AG08395 (cell line): ENCODE measurements at places on chromosomes 1 and 21.

DNA sequence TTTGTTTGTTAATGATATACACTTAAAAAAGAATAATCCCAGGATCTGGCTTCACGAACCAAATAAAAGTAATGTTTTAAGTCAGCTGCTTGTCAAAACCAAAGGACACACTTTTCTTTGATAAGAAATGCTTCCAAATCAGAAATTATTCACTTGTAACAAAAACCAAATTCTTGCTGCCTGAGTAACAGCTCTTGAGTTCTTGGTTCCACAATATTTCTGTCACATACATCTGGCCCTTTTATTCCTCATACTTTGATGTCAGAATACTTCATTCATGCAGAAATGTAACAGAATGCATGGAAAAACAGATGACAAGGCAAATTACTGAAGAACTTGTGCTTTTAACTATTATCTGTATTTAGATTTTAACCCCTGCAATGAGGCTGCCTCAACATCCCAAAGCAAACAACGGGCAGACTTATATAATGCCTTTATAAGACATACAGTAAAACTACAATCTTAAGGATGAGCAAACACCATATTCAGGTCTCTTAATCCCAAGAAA lies 1.5 kb downstream of the VAMP4 start:
- no peak for DNase-seq

DNA sequence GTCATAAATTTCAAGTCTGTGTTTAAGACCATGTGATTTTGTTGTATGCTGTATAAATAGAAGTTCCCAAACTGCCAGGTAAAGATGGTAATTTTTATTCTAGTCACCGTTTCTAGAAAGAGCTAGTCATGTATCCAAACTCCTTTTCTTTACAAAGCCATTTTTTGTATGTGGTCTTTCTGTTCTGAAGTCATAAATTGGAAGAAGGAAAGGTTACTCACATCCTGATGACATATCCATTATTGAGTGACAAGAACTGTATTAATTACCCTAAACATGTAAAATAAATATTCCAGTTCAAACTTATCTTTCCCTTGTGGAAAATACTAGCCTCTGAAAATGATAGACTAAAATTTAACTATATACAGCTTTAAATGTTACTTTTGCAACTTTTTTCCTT lies 104.7 kb downstream of the POFUT2 start:
- DNase-seq = no peak

GRCh38 chr1:33161061-33161681 lies 20.7 kb downstream of the TRIM62 start:
- DNase-seq = no peak

DNA sequence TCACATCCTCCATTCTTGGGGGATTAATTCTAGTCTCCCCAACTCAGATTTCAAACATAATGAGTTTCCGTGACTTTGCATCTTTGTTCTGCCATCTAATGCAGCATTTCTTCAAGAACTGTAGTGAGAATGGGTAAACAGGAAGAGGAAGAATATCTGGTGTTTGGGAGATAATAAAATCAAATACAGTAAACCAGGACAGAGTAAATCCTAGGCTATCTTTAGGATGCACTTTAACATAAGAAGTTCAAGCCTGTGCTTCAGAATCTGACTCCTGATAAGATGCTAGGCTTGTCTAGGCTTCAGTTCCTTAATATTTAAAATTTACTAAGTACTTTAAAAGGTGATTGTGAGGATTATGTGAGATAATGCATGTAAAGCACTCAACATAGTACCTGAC lies 27.9 kb downstream of the PATJ start:
- no peak for DNase-seq

DNA sequence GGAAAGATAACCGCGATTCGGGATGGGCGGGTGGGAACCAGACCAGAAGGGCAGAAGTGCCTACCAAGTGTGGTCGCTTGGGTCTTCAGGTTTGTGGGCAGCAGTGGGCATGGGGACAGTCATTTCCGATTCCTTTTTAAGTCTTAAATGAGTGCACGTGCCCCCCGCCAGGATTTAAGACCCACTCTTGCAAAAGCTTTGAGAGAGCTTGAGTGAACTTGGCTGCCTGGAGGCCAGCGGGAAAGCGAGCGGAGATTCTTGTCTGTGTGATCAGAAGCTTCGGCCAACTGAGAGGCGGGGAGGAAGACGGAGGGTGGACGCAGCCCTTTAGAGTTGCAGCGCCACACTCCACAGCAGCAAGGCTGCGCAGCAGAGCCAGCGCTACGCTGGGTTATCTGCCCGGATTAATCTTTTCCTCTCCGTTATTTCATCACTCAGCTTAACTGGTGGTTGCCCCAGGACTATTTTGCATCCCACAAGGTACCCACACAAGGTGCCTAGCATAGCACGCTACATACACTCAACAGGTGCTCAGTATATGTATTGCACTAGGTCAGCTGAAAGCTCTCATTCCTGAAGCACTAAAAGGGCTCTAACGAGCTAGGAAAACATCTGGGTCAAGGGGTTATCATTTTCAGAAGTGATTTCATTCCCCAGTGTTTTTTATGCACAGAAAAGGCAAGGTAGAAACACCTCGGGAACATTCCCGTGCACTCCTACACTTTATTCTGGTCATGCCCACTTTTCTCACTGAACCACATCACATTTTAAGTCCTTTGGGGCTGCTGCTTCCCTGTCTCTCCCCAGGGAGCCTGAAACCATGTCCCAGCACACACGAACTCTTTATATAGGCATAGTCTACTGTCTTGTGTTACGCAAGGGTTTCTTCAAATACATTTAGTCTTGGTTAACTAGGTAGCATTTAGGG lies 1.5 kb upstream of the BATF3 start:
- peak; percentile 58 for DNase-seq

DNA sequence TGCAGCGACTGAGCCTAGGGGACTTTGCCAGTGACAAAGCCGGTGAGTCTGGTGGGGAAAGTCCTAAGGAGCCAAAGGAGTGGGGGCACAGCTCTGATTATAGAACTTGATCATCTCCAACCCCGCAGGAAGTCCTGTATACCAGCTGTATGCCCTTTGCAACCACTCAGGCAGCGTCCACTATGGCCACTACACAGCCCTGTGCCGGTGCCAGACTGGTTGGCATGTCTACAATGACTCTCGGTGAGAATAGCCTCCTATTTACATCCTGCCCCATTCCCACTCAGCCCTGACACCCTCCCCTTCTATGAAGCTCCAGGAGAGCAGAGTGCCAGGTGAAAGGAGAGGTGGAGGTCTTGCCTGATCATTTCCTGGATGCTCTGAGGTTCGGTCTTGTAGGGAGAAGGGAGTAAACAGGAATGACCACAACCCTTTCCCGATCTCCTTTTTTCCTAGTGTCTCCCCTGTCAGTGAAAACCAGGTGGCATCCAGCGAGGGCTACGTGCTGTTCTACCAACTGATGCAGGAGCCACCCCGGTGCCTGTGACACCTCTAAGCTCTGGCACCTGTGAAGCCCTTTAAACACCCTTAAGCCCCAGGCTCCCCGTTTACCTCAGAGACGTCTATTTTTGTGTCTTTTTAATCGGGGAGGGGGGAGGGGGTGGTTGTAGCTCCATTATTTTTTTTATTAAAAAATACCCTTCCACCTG lies 1.2 kb upstream of the PPOX start:
- no peak for DNase-seq

DNA sequence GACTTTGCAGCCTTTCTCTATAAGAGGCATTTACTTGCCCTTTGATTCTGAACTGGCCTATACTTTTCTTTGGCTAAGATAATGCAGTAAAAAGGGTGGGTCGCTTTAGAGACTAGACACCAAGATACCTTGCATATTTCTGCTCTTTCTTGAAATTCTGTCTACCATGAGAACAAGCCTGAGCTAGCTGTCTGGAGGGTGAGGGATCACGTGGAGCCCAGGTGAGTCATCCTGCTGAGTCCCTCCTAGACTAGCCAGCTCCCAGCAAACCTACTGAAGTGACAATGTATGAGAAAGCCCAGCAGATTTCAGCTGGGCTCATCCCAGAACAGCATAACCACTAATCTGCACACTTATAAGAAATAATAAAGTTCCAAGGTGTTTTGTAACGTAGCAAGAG lies 408.0 kb upstream of the KAZN start:
- DNase-seq = peak; percentile 43

DNA sequence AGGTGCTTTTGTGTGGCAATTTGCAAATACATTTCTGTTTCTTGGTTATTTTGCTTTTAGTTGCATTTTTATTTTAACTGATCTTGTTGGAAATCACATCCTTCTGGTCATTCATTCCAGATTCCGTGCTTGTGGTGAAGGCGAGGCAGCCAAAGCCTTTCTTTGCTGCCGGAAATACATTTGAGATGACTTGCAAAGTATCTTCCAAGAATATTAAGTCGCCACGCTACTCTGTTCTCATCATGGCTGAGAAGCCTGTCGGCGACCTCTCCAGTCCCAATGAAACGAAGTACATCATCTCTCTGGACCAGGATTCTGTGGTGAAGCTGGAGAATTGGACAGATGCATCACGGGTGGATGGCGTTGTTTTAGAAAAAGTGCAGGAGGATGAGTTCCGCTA lies 34.8 kb upstream of the CD101 start:
- peak; percentile 71 for DNase-seq

DNA sequence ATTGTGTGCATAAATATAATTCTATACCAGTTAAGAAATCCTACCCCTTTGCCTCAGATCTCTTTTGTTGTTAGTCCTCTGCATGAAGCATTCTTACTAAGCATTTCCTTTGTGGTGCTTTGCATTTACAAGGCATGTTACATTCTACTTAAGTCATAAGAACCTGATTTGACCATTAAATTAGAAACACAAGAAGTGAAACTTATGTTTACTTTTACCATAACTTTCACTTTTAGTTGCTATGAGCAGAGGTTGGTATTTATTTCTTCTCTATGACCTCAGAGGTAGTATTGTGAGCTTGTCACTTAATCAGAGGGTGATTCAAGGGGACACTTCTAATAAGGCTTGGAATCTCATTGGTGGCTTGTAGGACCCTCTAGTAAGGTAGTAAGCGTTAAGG lies 9.0 kb downstream of the FAM20B start:
- DNase-seq = peak; percentile 32

DNA sequence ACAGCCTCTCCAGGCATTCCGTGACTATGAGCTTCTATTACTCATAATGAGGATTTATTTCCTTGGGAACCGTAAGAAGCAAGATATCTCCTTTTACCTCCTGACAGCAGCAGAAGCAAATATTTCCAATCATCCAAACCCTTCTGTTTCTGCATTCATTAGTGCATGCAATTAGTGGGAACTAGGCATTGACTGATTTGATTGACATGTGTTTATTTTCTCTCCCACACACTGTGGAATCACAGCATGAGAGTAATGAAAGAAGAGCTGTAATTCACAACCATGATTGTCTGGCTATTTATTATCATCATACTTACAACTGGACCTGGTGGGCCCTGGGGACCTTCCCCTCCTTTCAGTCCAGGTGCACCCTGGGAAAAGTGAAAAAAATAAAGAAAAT lies 146.8 kb downstream of the COL11A1 start:
- no peak for DNase-seq

- no peak for DNase-seq
These were observed 45.8 kb upstream of the RIPK4 start for GRCh38 chr21:41812679-41813078.

DNA sequence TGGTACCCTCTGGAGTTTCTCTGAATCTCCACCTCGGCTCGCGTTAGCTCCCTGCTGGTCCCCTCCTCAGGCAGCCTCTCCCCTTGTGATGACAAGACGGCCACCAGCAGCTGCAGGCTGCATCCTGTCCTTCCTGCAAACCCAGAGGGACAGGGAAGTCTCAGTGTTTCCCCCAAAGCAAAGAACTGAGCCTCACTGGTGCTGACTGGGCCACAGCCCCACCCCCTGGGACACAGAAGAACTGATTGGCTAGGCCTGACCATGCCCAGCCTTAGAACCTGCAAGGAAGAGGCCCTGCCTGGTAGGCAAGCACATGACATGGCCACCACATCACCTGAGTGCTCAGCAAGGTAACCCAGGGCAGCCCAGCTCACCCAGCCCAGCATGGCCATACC lies 34.6 kb downstream of the TMEM51 start:
- DNase-seq = no peak

DNA sequence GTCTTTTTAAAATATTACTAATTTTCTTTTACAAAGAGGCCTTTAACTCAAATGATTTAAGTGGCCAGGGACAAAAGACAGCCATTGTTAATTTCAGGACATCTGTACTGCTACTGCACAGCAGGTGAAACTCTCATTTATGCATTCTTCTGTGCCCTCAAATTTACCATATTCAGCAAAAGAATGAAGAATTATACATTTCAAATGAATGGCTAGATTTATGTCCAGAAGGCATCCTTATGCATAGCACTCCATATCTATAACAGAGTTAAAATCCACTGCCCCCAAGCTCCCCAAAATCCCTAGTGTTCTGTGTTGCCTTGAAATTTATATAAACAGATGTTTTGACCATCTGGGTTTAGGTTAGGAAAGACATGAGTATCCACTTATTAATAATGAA lies 202.6 kb downstream of the DNM3 start:
- no peak for DNase-seq

GRCh38 chr1:68644504-68644903 lies 147.6 kb upstream of the DEPDC1 start:
- DNase-seq = no peak

DNA sequence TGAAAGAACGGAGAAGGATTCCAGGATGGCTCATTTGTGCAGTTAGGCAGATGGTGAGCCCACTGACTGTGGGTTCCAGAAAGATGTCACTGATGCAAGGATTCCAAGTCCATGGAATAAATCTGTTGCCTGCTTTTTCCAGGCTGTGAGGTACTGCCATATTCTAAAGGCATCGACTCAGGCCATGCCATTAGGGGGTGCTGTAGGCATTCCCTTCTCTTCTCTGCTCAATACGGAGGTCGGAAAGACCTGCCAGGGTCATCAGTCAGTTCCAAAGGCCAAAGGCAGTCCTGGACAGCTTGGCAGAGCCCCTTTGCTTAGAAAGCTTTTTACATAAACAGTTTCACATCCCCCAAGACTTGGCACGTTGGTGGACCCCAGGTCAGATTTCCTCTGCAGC lies 31.7 kb upstream of the TMEM125 start:
- DNase-seq = peak; percentile 85

DNA sequence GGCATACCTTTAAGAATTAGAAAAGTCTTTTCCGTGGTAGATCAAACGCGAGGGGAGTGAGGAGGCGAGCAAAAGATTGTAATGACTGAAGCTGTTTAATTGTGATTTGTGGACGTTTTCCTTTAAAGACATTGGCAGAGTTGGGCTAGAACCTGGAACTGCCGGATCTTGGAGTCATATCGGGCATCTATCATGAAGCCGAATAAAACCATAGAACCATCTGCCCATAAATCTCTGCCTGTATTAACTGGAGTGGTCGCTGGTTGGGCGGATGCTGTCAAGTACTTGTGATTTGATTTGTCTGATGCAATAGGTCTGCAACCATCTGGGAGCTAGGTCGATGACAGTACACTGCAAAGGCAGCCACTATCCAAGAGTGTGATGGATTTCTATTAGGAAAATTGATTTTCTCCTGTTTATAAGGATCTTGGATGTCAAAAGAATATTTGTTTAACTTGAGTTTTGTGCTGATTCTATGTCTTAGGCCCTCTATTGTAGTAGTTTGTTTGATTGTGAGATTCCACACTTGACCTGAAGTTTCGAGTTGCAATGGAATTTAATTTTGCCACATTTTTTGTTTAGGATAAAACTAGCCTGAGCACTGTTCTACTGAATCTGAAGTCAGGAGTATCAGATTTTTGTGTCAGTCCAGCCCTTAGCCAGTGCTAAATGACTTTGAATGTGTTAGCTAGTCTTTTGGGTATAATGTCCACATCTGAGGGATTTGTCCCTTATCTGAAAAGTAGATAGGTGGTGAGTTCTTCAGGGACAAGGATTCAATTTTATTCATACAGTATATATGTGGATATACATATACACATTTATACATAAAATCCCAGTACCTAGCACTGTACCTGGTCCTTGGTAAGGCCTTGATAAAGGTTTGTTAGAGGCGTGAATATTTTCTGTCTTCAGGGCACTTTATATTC lies 1.2 kb downstream of the SARS1 start:
- DNase-seq = peak; percentile 69
